HepG2 (cell line): ENCODE measurements at places on chromosomes 4 and X. TPM values are rescaled to one million over a fixed set of nuclear protein-coding genes. Genes with fewer than 3 reads are reported as not detected.

Gene UGT2B10
- total RNA-seq = 97.8 and 148 TPM in 2 replicates

Gene SORBS2
- 25.0 and 29.0 TPM in 2 replicates for total RNA-seq

Gene UBE2A
- total RNA-seq = 17.0 and 22.0 TPM in 2 replicates

Gene EREG
- 0.13 TPM in 1 of 2 replicates, not detected in the other for total RNA-seq

Gene LRCH2
- total RNA-seq = not detected in 2 replicates

GRCh38 chrX:149527705-149528104 lies 13.1 kb upstream of the EOLA1 start:
- DNase-seq = peak; percentile 21

DNA sequence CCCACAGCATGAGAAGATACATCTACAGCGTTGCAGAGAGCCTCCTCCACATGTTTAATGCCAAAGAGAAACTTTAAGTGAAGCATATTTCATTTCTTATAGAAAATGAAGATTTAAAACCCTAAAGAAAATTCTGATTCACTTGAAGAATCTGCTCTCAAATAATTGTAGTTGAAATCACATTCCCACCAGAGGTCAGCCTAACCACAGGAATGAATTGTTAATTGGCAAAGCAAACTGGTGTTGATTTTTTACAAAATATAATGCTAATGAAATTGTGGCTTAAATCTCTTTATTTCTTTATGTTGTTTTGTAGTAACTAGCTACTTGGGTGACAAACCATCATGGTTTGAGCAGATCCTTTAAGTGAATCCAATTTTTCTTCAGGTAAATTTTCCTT lies 31.1 kb upstream of the WDR17 start:
- DNase-seq = no peak

GRCh38 chrX:30217465-30217864 lies 2.1 kb downstream of the MAGEB2 start:
- DNase-seq = no peak

GRCh38 chr4:6460876-6461275 lies 11.5 kb downstream of the PPP2R2C start:
- DNase-seq = no peak

DNA sequence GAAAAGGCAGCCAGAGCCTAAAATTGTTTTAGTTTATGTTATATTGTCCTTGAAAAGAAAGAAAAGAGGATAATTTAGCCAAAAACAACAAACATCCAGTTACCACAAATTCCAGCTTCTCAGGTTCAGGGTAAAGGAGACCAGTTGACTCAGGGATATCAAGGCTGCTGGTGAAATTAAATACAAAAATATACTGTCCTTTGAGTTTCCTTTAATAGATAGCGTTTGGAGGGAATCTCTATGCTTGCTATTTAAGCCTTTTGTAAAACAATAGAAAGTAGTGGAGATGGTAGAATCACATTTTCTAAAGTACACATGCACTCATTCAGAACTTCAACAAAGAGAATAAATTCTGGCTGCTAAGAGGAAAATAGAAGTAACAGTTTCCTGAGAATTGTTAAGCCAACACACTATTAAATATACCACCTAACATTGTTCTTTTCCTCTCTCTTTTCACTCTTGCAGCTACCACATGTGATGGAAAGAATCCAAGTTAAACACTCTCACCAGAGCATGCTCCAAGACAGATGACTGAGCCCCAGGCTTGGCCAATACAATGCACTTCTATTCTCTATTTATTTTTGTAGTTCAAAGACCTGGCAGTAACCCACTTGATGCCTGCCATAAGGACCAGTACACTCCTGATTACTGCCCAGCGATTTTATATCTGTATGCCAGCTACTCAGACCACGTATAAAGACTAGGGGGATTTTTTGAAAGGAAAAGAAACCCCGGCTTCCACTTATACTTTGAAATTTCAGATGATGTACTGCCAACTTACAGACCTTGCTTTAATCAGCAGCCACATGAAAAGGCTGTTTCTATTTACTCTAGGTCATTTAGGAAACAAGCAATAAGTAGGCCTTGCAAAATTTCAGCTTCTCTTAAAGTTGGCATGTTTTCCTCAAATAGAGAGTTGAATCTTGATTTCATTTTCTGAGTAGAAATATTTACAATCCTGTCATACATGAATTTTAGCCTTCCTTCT lies 756.9 kb downstream of the FAT4 start:
- peak; percentile 11 for DNase-seq

DNA sequence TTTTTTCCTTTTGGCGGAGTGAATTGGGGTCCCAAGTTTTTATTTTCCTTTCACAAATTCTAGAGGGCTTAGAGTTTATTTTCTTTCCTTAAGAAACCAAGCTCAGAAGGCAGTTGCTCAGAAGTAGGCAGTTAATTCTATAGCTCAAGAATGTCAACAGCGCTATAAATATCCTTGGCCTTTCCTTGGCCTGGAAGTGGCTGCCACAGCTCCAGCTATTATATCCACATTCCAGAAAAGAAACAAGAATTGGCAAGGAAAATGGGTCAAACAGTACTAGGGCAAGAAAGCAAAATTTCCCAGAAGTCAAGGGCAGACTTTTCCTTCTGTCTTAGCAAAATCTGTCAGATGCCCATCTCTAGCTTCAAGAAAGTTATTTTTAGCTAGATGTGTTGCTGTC lies 31.0 kb downstream of the SLC10A6 start:
- DNase-seq = no peak

DNA sequence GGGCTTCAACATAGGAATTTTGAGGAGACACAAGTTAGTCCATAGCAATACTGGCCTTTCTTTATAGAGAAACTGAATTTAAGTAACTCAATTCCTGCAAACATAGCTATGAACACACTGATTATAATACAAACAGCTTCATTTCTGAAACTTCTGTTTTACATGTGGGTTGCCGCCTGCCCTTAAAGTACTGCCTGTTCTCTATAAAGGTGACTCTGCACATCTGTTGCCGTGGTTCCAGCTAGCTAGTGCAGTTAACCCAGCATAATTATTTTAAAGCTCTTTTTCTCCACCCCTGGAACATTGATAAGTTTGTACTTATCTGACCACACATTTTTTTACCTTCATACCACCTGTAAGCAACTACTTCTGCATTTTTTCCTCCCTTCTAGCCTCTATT lies 177.6 kb downstream of the NWD2 start:
- DNase-seq = no peak

DNA sequence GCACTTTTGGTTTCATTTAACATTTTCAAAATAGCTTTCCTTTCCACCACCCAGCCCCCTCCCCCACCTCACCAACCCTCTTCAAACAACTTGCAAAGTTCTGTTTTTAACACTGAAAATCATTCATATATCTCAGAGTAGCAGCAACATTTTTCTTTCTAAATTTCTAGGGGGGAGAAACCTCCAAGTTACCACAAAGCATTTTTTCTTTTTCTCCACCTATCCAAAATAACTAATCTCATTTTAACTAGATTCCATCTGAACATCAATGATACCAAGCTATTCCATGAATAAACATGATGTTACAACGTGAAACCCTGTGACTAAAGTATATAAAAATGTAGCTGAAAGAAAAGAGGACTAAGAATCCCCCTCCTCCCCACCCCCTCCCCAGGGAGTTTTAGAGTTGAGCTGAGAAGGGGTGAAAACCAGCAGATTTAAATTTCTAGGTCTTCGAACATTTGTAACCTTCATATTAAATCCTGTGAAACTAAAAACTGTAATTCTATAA lies 5.2 kb downstream of the LDB2 start:
- DNase-seq = no peak

DNA sequence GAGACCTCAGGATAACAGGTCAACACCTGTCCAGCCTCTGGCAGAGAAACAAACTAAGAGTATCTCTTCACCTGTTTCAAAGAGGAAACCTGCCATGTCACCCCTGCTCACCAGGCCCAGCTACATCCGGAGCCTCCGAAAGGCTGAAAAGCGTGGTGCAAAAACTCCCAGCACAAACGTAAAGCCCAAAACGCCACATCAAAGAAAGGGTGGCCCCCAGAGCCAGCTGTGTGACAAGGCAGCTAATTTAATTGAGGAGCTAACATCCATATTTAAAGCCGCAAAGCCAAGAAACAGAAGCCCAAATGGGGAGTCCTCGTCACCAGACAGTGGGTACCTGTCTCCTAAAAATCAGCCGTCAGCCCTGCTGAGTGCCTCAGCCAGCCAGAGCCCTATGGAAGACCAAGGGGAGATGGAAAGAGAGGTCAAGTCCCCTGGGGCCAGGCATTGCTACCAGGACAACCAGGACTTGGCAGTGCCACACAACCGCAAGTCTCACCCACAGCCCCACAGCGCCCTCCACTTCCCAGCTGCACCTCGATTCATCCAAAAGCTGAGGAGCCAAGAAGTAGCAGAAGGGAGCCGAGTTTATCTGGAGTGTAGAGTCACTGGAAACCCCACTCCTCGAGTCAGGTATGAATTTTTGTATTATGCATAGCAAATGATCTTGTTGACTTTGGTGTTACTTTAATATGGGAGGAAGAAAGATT lies 15.1 kb downstream of the PALLD start:
- DNase-seq = no peak

GRCh38 chrX:21655901-21656586 lies 2.1 kb downstream of the KLHL34 start:
- no peak for DNase-seq

DNA sequence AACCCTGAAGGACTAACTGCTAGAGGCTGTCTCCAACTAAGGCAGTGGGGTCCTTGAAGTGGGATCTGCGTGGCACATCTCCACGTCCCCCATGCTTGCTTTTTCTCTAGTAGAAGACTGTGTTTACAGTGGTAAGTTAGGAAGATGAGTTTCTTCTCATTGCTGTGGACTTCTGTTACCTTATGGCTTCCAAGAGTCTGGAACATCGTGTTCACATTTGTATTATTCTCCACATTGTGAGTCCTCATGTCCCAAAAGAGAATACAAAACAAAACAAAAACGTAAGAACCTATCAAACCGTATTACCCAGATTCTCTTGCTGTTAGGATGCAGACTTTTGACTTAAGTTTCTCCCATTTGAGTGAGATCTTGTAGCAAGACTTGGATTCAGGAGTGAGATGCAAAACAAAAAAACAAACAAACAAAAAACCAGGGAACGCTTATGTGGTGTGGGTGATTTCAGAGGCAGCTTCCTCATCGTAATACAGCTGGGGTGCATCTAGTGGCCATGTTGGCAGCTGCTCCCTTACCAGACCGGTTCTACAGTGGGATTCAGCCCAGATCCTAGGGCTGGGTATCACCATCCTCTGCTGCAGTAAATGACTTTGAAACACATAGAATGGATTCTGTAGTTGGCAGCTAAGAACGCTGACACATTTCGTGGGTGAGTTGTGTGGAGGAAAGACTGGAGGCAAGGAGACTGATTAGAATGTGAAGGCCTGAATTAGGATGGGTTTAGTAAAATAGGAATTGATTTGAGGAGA lies 41.3 kb downstream of the TMEM131L start:
- DNase-seq = no peak

GRCh38 chr4:60729194-60729593 lies 470.9 kb upstream of the ADGRL3 start:
- no peak for DNase-seq

DNA sequence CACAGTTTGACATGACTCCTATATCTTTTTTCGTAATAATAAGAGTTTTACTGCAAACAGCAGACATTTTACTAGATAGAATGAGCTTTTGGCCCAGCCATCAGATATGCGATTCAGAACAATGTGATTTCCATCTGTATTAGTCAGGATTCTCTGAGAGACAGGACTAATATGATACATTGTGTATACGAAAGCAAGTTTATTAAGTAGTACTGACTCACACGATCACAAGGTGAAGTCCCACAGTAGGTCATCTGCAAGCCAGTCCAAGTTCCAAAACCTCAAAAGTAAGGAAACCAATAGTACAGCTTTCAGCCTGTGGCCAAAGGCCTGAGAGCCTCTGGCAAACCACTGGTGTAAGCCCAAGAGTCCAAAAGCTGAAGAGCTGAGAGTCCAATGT lies 24.1 kb downstream of the CXCL8 start:
- DNase-seq = no peak

- no peak for DNase-seq
Measured at GRCh38 chrX:154354013-154354412, 20.4 kb downstream of the FLNA start.
